ENCODE measurements at places on chromosomes 5 and 9. TPM values are rescaled to one million over a fixed set of nuclear protein-coding genes. Genes with fewer than 3 reads are reported as not detected.

GRCh38 chr5:159316519-159317383 is 13.5 kb downstream of the IL12B start:
- H3K27me3 ChIP-seq, result peaks cover 22% of the 10 kb centered on the region
- DNase-seq, result no peak
- no peak overlapping the region for H3K27ac ChIP-seq
- H3K36me3 ChIP-seq, result no peaks in the 10 kb centered on the region
- H3K4me1 ChIP-seq, result no peaks in the 10 kb centered on the region
- no peak overlapping the region for H3K4me3 ChIP-seq

- H3K27ac ChIP-seq, result no peak overlapping the region
- peaks cover 13% of the 10 kb centered on the region for H3K4me1 ChIP-seq
- no peak overlapping the region for H3K4me3 ChIP-seq
- no peaks in the 10 kb centered on the region for H3K27me3 ChIP-seq
Observed at GRCh38 chr5:32147959-32148358, 26.2 kb downstream of the GOLPH3 start.

- no peak for DNase-seq
- H3K4me3 ChIP-seq, result no peak overlapping the region
- peaks cover 12% of the 10 kb centered on the region for H3K27me3 ChIP-seq
- no peaks in the 10 kb centered on the region for H3K4me1 ChIP-seq
- H3K36me3 ChIP-seq, result no peaks in the 10 kb centered on the region
Observed at GRCh38 chr5:133433641-133434040, 178.7 kb downstream of the FSTL4 start.

- H3K4me1 ChIP-seq, result peaks cover 8% of the 10 kb centered on the region
- no peak overlapping the region for H3K4me3 ChIP-seq
- H3K36me3 ChIP-seq, result no peaks in the 10 kb centered on the region
Observed at GRCh38 chr9:99737649-99738048, 84.0 kb upstream of the NR4A3 start.

DNA sequence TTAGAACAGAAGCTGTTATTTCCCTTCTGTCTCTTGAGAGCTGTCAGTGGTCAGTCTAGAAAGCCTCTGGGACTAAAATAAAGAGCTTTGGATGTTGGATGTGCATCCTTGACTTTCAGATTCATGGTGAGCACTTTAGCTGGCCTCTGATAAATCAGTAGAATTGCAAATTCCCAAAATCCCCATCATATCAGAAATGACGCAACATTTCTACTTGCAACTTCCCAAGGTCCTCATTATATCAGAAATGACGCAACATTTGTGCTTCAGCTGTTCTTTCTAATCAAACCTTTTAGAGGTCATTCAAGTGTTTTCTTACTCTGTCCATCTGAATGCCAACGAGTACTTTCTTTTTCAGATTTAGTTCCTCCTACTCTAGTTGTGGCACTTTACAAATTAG is 167.3 kb upstream of the MOCS2 start:
- no peaks in the 10 kb centered on the region for H3K36me3 ChIP-seq
- no peak for DNase-seq
- H3K27me3 ChIP-seq, result peaks cover 16% of the 10 kb centered on the region
- H3K4me3 ChIP-seq, result no peak overlapping the region
- no peak overlapping the region for H3K27ac ChIP-seq

GRCh38 chr5:56807679-56808078 is 7.7 kb upstream of the MAP3K1 start:
- H3K27me3 ChIP-seq, result peaks cover 25% of the 10 kb centered on the region
- H3K4me3 ChIP-seq, result no peak overlapping the region
- no peak for DNase-seq
- no peaks in the 10 kb centered on the region for H3K4me1 ChIP-seq

- no peaks in the 10 kb centered on the region for H3K27me3 ChIP-seq
- H3K4me3 ChIP-seq, result no peak overlapping the region
- DNase-seq, result no peak
- peaks cover 1% of the 10 kb centered on the region for H3K36me3 ChIP-seq
Observed at GRCh38 chr5:147434049-147434448, 75.8 kb downstream of the DPYSL3 start.

DNA sequence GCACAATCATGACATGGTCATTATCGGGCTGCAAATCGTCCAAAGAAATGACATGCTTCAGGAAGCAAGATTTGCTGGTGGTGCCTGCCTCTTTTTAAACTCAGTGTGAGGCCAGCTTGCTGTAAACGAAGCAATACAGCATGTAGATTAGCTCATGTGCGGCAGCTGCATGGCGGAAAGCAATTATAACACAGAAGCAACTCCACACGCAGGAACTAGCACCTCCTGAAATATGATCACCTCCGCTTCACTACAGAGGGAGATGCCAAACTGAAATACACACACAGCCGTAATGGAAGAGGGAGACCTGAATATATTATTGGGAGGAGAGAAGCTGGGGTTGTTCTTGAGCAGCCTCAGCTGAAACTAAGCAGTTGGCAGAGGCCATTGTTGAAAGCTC is 312.5 kb downstream of the PSAT1 start:
- H3K36me3 ChIP-seq, result no peaks in the 10 kb centered on the region
- H3K27ac ChIP-seq, result no peak overlapping the region

DNA sequence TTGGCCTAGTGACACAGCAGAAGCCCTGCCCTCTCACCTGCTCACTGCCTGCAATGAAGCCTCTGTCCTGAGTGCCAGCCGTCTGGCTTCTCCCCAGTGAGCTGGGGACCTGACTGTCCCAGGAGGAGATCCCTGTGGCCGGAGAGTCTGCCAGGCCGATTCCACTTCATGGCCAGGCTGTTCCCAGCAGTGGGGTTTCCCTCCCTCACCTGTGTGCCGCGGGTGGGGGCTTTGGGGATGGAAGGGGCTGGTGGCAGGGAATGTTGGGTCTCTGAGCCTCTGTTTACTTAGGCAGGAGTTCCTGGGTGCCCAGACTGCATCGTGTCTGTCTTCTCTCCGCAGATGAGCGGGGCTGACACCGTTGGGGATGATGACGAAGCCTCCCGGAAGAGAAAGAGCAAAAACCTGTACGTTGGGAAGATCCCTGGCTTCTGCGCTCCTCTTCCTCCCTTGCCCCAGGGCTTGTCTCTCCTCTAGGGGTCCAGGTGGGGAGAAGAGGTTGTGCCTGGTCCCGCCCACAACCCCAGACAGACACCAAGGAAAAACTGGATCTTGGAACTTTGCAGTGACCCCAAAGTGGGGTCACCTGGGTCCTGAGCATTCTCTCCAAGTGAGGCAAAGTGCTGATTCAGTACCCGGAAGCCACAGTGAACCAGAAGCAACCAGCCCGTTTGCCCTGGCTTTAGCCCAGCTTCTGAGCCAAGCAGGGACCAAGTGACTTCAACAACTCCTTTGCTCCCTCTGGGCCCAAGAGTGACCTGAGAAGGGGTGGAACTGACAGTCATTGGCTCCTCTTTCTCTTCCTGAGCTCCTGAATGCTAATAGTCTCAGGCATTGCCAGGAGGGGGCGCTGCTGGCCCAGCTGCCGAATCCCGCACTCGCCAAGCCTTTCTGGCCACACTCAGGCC is 127.7 kb downstream of the RGS3 start:
- H3K36me3 ChIP-seq, result peaks cover 4% of the 10 kb centered on the region
- peaks cover 24% of the 10 kb centered on the region for H3K4me1 ChIP-seq
- H3K4me3 ChIP-seq, result no peak overlapping the region
- peak; percentile 84 for DNase-seq

GRCh38 chr5:92424785-92425426 is 1041.8 kb upstream of the ARRDC3 start:
- no peak overlapping the region for H3K4me3 ChIP-seq
- no peak overlapping the region for H3K27ac ChIP-seq
- peaks cover 4% of the 10 kb centered on the region for H3K36me3 ChIP-seq

- H3K27me3 ChIP-seq, result peaks cover 3% of the 10 kb centered on the region
- H3K4me1 ChIP-seq, result peaks cover 21% of the 10 kb centered on the region
- H3K36me3 ChIP-seq, result peaks cover 1% of the 10 kb centered on the region
- DNase-seq, result no peak
- H3K27ac ChIP-seq, result peak overlapping the region; percentile 47
Observed at GRCh38 chr5:151082282-151082902, 1.6 kb upstream of the TNIP1 start.

Gene OR1Q1
- not detected for total RNA-seq

Gene IRX2
- total RNA-seq, result 6.0 TPM

Gene IQGAP2
- total RNA-seq, result 17.2 TPM

Gene FAM221B
- not detected for total RNA-seq

Gene SUSD1
- 40.2 TPM for total RNA-seq

Gene CCDC69
- total RNA-seq, result 4.6 TPM

Gene GFI1B
- not detected for total RNA-seq
